T-helper 17 cell (primary cell): ENCODE measurements at places on chromosomes 13 and 19. TPM values are rescaled to one million over a fixed set of nuclear protein-coding genes. Genes with fewer than 3 reads are reported as not detected.

The ZNF729 gene
- total RNA-seq: not detected

DNA sequence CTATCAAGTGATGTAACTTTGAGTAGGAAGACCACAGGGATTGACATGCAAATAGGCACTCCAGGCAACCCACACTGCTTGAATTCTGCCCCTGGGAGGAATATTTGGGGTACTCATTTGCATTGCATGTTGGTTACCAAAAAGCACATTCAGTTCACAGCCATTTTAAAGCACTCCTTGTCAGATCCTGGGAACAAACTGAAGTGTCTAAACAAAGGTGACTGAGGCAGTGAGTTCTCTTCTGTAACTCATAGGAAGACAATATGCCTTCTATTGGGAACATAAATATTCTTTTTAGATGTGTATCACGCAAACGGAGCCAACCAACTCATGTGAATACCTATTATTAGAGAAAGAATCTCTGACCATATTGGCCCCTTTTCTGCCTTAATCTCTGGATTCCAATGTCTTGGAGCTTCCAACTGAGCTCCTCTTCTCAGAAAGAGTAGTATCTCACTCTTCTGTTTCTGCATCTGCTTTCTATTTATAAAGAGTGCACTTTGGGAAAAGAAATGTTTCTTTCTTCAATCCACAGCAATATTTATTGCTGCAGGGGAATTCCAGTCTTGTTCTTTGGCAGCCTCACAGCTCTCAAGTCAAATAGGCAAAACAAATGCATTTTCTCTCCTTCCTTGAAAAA is 125.7 kb upstream of the NBEA start:
- no peak for DNase-seq

DNA sequence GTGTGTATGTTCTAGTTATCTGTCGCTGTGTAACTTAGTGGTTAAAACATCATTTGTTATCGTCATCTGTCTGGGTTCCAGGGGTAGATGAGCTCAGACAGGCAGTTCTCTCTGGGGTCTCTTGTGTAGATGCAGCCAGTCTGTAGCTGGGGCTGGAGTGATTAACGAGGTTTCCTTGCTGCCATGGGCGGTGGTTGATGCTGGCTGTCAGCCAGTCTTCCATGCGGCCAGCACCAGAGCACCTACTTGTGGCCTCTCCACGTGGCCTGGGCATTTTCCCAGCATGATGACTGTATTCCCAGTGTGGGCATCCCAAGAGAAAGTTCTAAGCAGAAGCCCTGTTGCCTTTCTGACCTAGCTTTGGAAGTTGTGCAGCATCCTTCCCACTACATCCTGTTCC is 10.7 kb downstream of the ERCC5 start:
- no peak for DNase-seq

The TTYH1 gene
- not detected for total RNA-seq

DNA sequence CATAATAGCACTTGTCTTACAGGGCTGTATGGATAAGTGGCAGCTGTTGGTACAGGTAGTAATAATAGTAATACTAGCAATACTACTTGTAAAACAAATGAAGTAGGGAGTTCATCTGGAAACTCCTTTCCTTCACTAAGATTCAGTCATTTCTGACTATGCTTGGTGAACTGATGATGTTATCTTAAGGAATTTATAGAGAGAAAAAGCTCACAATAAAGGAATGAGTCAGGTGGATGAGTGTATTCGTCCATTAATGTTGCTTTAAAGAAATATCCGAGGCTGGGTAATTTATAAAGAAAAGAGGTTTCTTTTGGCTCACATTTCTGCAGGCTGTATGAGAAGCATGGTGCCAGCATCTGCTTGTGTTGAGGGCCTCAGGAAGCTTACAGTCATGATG is 477.3 kb downstream of the KLF12 start:
- no peak for DNase-seq

DNA sequence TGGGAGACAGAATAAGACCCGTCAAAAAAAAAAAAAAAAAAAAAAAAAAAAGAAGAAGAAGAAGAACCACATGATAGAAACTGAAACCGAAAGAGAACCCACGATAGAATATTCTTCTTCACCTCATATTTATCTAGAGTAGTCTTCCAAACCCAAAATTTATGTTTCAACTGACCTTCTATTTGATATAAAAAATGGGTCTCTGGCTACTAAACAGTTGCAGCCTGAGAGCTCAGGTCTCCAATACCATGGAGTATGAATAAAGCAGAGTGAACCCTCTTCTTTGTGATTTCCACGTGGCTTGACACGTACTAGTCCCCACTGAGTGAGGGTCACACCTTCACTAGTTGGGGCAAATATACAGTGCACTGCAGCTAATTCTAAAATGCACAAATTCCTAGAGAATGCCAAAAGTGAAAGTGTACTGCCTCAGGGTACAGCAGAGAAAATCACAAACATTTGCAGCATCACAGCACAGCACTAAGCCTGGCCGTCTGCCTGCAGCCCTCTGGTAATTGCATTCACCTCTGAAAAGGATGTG is 30.8 kb upstream of the RFC3 start:
- no peak for DNase-seq

The SOHLH2 gene
- not detected for total RNA-seq

- no peak for DNase-seq
Measured at GRCh38 chr19:50720921-50721381, 1.3 kb upstream of the SHANK1 start.

DNA sequence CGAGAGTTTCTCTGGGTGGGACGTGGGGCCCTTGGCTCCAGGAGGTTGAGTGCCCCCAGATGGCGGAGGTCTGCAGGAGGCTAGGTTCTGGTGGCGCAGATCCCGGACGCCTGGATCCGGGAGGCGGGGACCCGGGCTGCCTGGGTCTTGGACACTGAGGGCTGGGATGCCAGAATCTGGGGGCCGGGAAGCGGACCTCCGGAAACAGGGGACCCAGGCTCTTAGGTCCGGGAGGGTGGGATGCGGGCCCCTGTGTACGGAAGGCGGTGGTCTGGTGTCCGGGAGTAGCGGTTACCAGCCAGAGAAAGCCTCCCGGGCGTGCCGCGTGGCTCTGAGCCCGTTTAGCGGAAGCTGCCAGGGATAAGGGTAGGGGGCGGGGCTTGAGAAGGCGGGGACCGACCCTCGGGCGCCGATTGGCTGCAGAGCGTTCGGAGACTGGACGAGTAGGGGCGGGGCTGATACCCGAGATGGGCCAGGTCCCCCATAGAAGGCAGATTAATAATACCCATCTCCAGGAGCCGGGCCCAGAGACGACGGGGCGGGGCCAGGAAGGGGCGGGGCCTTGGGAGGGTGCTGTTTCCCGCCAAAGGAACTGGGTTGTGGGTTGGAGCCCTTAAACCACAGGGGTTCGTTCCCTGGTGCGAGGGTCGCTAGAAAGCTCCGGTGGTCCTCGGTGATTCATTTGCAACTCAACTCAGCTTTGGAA is at the start of gene SLC1A5:
SLC1A5 (minus strand) TSS at position 333 of the 706 bp plus-strand sequence. CDS start 629 bp downstream, outside the sequence.
- DNase-seq: peak; percentile 96

GRCh38 chr13:33487575-33488243 is 202.2 kb upstream of the STARD13 start:
- no peak for DNase-seq

GRCh38 chr13:48411841-48412531 is 927 bp downstream of the LPAR6 start:
- DNase-seq: no peak

GRCh38 chr13:91166714-91167511 is 180.6 kb upstream of the MIR17HG start:
- no peak for DNase-seq

DNA sequence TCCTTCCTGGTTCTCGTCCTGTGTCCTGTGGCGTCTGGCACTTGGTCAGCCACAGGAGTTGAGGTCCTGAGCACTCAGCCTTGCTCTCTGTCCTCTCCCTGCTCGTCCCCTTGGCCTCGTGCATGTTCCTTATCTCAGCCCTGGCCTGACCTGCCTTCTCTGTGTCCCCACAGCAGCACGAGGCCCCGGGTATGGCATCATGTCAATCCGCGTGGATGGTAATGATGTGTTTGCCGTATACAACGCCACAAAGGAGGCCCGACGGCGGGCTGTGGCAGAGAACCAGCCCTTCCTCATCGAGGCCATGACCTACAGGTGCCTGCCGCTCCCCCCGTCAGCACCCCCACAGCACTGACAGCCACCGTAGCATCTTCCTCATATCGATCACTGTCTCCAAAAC is 4.7 kb downstream of the B3GNT8 start:
- no peak for DNase-seq

DNA sequence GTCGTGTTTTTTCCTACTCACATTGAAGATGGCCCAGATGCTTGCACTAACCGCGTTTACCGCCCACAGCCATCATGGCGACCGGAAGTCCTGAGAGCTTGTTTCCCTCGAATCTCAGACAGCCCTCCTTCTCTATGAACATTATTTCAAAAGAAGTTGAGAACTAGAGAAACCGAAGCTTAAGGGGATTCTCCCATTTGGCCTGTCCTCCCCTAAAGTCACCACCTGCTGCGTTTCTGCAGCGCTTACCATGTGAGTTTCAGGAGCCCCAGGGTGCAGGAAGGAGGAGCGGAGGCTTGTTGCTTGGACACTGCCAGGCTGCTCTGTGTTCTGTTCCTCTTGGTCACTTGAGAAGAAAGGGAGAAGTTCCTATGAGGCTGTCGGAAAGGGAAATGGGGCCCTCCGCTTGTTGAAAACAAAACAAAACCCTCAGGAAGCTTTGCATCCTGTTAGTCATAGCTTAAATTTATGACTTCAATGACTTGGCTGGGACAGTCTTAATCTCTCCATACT is 6.2 kb downstream of the CARD8 start:
- DNase-seq: peak; percentile 54

DNA sequence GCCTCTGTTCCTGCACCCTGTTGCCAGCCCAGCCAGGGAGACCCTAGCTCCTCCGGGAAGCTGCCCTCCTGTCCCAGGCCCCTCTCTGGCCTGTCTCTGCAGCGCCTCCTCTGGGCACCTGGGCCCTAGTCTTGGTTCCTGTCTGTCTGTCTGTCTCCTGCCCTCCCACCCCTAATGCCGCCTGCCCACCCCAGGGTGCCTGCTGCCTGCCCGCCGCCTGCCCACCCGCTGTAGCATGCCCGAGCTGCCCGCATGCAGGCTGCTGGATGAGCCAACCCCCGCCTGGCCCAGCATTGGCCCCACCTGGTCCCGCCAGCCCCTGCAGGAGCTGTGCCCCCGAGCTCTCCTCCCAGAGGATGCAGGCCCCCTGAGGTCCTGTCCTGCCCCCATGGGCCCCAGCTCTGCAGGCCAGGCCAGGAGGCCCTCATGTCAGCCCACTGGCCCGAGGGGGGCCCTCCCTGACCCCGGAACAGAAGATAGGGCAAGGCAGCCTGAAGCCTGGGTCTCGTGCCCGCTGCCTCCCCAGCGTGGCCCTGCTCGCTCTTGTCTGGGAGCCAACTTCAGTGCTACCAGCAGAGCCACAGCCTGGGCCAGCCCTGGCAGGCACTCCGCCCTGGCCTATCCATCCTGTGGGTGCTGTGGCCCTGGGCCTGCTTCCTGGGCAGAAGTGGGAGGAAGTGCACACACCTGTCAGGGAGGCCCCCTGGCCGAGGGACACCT is 5.2 kb downstream of the MAP2K7 start:
- DNase-seq: no peak

The HCN2 gene
- 1.1 TPM for total RNA-seq

The RXFP2 gene
- not detected for total RNA-seq

DNA sequence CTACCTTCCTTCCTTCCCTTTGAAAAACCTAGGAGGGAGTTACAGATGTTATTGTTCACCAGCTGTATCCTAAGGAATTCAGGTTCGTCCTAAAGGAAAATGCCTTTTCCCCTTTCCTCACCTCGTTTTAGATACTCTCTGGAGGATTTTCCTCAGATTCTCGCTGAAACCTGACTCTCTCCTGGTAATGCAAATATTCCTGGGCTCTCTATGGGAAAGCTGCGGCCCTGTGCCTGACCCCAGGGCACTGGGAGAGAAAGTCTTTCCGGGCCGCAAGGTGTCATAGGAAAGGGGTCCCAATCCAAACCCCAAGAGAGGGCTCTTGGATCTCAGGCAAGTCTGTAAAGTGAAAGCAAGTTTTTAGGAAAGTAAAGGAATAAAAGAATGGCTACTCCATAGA is 13.1 kb upstream of the OR1M1 start:
- DNase-seq: no peak

GRCh38 chr13:77325371-77325980 is 1.4 kb downstream of the MYCBP2 start:
- DNase-seq: no peak
